ENCODE measurements at places on chromosomes 3 and 15. TPM values are rescaled to one million over a fixed set of nuclear protein-coding genes. Genes with fewer than 3 reads are reported as not detected.

- no peak for DNase-seq
Observed at GRCh38 chr3:8648909-8649741, 4.5 kb upstream of the SSUH2 start.

GRCh38 chr3:54967731-54968161 is 39.9 kb upstream of the LRTM1 start:
- DNase-seq: no peak

DNA sequence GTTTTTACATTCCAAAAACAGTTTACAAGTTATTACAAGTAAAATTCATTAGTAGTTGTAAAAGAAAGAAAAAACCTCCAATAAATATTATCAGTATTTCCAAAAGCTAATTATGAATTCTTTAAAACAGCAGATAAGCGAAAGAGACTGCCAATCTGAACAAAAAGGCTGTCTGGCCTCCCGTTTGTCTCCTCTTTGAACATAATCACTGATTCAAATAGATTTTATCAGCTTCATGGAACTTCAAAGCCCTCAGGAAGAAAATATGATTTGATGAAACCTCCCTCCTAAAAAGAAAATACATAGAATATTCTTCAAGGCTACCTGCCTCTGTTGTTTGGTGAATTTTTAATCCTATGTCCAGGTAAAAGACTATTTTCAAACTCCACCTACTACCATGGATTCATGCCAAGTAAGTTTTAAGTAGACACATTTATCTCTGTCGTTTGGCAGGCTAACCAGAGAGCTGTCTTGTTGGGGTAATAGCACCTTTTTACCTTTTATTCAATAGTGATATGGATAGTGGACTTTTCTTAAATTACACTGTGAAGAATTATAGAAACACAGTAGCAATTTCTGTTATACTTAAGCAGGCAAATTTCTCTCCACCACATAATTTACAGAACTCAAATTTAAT is 35.0 kb downstream of the SATB1 start:
- DNase-seq: no peak

The STAC gene
- 0.18 TPM for total RNA-seq

The GMNC gene
- total RNA-seq: not detected

The ATP13A5 gene
- 0.23 TPM for total RNA-seq

DNA sequence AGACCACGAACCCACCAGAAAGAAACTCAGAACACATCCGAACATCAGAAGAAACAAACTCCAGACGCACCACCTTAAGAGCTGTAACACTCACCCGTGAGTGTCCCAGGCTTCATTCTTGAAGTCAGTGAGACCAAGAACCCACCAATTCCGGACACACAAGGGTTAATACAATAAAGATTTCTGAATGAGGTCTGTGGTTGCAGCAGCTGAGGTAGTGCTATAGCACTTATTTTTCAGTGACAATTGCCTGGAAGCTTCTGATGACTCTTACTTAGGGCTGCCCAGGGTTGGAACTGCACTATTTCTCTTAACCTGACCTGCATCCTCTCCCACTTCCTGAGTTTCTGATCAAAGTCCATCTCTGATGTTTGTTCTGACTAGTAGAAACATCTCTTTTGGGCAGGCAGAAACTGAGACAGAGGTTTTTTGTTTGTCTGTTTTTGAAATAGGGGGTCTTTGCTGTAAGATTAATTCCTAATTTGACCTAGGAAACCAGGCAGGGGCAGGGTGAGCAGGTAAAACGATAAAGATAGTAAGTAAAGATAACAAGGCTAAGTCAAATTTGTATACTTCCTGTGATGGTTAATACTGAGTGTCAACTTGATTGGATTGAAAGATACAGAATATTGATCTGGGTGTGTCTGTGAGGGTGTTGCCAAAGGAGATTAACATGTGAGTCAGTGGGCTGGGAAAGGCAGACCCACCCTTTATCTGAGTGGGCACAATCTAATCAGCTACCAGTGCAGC is 169.1 kb downstream of the GAP43 start:
- no peak for DNase-seq

DNA sequence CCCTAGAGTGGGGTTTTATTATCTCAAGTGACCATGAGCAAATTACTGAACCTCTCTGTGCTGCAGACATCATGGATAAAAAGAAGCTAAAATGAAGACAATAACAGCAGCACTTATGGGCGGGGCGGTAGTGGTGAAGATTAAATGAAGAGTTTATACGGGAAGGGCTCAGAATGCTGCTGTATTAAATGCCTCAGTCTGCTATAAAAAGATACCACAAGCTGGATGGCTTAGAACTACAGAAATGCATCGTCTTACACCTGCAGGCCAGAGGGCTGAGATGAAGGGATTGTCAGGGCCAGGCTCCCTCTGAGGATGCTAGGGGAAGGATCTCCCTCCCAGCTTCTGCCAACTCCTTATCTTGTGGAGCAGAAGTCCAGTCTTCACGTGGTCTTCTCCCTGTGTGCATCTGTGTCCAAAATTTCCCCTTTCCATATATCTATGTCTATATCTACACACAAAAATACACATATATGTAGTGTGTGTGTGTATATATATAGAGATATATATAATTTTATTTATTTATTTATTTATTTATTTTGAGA is 2.9 kb downstream of the ALG1L2 start:
- DNase-seq: no peak

DNA sequence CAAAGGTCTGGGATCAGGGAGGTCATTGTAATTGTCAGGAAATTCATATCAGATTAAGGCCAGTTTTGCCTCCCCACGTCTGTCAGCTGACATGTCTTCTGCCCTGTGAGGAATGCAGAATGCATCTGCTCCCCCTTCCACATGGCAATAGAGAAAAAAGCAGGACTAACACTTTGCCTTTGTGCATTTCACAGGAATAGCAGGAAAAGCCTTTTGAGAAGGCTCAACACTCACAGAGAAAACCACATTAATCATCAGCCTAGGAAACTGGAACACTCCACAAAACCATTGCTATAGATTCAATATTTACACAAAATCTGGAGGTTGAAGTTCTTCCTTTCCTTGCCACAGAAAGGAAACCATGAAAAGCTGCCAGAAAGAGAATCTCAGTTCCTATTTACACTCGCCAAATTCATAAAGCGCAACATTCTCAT is 165.2 kb upstream of the HES1 start:
- no peak for DNase-seq

The DISP2 gene
- 3.6 TPM for total RNA-seq

The LEKR1 gene
- total RNA-seq: 0.18 TPM

The HRG gene
- not detected for total RNA-seq

GRCh38 chr3:96960661-96961330 is 146.4 kb downstream of the EPHA6 start:
- no peak for DNase-seq

The SMCO1 gene
- not detected for total RNA-seq

DNA sequence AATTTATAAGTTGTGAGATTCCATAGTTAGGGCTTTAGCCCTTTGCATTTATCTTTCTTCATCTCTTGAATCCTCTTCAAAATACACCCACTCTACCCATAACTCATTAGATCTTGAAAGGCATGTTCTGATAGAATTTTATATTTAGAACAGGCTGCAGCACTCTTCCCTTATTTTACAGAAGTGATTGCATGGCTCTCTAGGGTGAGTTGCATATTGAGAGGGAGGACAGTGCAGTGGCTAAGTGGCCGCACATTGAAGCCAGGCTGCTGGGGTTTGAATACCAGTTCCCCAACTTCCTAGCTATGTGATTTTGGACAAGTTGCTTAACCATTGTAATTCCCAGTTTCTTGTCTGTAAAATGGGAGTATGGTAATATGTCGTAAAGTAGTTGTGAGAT is 2.5 kb downstream of the CD86 start:
- DNase-seq: no peak

The REC114 gene
- not detected for total RNA-seq

The TBL1XR1 gene
- 156 TPM for total RNA-seq

The CEMIP gene
- not detected for total RNA-seq

GRCh38 chr3:105613120-105613519 is 246.4 kb downstream of the ALCAM start:
- no peak for DNase-seq

The GOLGA8N gene
- 2.3 TPM for total RNA-seq

DNA sequence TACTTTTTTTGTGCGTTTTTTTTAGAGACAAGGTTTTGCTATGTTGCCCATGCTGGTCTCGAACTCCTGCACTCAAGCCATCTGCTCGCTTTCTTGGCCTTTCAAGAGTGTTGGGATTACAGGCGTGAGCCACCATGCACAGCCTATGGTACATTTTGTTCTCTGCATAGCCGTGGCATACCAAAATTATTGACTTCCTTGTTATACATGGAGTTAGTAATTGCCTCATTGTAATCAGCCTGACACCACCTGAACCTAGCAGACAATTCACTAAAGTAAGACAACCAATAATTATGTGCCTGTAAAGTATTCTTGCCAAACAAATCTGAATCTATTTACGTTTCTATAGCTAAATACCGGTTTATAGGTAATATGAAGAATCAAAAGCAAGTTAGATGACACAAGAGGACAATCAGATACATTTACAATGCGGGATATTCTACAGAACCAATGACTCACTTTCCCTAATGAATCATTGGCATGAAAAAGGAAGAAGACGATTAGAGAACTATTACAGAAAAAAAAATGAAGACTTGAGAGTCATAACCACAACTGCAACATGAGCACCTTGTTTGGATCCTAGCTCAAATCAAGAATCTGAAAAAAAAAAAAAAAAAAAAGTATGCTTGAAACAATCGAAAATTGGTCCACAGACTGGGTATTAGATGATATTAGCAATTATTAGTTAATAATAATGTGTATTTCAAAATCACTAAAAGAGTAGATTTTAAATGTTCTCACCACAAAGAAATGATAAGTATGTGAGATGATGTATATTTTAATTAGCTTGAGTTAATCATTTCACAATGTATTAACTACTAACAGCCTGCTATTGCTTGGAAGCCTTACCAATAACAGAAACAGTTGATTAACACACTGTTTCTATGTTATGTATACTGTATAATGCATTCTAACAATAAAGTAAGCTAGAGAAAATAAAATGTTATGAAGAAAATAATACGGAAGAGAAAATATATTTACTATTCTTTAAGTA is 7.1 kb downstream of the GUCA1C start:
- DNase-seq: no peak

The CMTM7 gene
- 54.4 TPM for total RNA-seq

The PFKFB4 gene
- total RNA-seq: 11.5 TPM

The KCNMB3 gene
- 3.8 TPM for total RNA-seq

GRCh38 chr15:55527150-55527549 is 19.1 kb upstream of the DNAAF4 start:
- no peak for DNase-seq

The HOMER2 gene
- 3.0 TPM for total RNA-seq

GRCh38 chr3:144053121-144053520 is 81.5 kb downstream of the DIPK2A start:
- DNase-seq: no peak

DNA sequence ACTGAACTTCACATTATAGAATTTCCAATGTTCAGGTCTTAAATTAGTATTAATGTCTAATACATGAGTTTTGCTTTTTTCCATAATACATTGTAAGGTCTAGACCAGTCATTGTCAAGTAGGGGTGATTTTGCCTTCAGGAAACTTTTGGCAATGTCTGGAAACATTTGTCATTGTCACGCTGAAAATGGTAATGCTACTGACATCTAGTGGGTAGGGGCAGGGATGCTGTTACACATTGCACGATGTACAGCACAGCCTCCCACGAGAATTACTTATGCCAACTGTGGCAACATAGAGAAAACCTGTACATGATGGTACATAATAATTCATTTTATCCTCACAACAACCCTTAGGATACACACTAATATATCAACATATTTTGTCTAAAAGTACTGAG is 384.1 kb downstream of the CADM2 start:
- DNase-seq: peak; percentile 44

DNA sequence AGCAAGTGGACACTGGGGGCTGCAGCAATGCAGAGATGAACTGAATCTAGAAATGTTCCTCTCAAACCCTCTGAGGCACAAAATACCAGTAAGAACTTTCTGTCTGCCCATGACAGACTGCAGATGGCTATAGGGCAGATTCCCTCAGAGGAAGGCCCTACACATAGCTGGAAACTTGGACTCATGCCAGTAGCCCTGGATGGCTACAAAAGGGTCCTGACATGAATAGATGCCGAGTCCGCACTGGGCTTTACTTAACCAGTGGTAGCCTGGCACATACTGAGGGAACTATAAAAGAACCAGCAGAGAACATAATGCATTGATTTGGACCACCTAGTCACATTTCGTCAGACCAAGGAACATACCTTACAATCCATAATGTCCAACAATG is 66.7 kb downstream of the C3orf80 start:
- DNase-seq: no peak

GRCh38 chr3:195247086-195247862 is 23.7 kb downstream of the XXYLT1 start:
- DNase-seq: no peak

- no peak for DNase-seq
Observed at GRCh38 chr3:112786002-112786590, 60.6 kb downstream of the CD200R1L start.

GRCh38 chr3:41328926-41329325 is 129.6 kb downstream of the CTNNB1 start:
- DNase-seq: no peak

- DNase-seq: no peak
Observed at GRCh38 chr15:100705841-100706240, 103.5 kb downstream of the ASB7 start.

GRCh38 chr3:133851931-133852330 is 43.8 kb downstream of the RAB6B start:
- DNase-seq: no peak

- DNase-seq: no peak
Observed at GRCh38 chr15:101314336-101315125, 19.5 kb upstream of the SNRPA1 start.

The CCDC54 gene
- total RNA-seq: not detected

DNA sequence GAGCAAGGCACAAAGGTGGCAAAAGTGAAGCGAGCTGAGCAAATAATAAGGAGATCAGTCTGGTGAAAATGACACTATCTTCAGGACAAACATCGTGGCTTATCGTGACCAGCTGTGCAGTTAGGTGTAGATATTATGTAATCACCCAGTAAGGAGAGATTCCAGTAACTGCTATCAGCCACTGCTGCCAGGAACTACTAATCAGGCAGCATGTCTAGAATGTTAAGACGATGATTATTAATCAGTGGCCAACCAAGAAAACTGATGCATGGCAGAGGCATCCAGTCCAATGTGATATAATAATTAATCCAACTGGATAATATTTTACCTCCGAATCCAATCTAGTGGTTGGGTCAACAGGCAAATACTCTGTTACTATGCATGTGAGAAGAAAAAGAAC is 252.7 kb upstream of the ZPLD1 start:
- DNase-seq: no peak

- DNase-seq: no peak
Observed at GRCh38 chr3:143502081-143502480, 346.2 kb downstream of the SLC9A9 start.
